Activated naive CD4-positive, alpha-beta T cell treated with anti-CD3 and anti-CD28 coated beads for 36 hours (primary cell): ENCODE measurements at places on chromosomes 5 and 9.

- no peak for DNase-seq
Measured at GRCh38 chr9:92641092-92641809, 28.7 kb downstream of the IPPK start.

GRCh38 chr5:56900395-56900794, 9.0 kb upstream of the SETD9 start:
- DNase-seq: no peak

DNA sequence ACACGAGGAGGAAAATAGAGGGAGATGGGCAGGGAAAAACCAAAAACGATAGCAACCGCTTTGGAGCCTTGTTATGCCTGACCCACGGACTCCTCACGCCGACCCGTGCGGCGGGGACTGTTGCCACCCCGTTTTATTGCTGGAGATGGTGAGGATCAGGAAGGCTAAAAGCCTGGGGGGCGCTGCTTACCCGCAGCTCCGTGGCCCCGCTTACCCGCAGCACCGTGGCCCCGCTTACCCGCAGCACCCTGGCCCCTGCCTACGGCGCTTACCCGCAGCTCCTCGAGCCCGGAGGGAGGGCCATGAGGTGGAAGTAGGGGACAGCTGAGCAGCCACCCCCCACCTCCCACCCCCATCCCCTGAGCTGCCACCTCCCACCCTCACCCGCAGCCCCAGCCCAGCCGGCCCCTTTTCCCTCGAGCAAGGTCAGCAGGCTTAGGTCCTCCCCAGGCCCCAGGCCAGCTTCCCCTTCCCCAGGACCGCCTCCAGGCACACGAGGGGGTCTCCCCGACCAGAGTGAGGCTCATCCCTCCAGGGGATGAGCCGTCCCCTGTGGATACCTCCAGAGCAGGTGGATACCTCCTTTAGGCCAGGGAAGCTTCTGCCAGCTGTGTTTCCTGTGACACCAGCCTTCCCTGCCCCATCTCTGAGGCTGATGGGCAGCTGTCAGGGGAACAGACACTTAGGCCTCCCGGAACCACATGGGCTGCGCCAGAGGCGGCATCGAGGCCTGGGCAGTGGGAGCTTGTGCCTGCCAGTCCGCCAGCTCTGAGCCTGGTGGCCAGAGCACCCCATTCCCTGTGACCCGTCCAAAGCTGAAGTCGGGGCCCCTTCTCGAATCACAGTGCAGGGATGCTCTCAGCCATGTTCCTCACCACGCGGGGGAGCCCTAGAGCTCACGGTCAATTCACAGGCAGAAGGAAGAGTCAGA, 92.3 kb downstream of the LMX1B start:
- peak; percentile 88 for DNase-seq

DNA sequence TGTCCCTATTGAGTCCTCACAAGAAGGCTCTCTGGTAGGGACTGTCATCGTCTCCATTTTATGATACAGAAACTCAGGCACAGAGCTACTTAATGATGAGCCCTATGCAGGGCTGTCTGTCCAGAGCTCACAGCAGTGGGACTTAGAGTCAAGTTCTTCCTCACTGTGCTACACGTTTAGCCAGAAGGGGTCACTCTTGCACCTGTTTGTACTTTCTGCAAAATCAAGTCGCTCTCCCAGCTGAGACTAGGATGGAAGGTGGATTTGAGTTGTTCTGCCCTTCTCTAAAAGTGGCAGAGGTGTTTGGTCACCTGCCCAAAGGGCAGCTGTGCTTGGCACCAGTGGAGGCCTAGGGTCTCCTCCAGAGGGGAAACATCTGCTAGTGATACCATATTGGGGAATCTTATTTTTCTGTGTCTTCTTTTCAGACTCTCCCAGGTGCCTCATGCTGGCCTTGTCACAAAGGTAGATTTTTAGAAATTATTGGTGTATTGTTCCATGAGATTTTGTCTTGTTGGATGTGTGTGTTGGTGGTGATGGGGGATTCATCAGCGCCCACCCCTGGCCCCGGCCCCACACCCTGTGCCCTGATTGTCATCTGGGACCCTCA, 104.2 kb downstream of the PPARGC1B start:
- DNase-seq: peak; percentile 79

GRCh38 chr5:10310066-10310779, 2.5 kb upstream of the CMBL start:
- no peak for DNase-seq

GRCh38 chr5:72216756-72217155, 103.3 kb downstream of the MRPS27 start:
- no peak for DNase-seq

DNA sequence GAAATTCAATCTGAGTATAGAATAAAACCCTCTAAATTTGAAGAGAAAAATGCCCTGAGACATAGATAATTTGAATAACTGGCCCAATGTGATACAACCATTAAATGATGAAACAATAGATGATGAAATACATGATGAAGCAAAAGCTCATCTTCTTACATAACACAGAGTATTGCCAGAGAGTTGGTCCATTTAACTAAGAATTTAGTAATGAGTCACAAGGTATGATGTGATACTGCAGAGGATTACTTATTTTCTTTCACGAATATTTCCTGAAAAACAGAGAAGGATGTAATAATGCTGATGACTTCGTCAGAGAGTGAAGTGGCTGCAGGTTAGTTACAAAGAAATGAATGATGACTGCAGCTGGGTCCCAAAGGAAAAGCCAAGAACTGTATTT, 379.3 kb downstream of the CDH12 start:
- DNase-seq: no peak

DNA sequence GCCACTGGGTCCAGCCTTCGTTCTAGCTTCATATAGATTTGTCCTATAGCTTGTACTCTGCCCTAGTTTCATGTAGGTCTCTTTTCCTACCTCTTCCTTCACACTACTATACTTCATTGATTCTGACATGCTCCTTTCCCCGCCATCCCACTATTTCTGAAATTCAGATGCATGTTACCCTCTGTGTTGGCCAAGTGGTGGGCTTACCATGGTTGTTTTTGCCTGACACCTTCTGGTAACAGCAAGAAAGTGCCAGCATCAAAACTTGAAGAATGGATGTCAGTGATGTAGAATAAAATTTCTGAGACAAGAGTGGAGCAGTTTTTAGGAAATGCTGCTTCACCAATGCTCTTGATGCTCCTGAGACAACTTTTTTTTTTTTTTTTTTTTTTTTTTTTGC, 19.5 kb upstream of the SERINC5 start:
- DNase-seq: peak; percentile 53

- DNase-seq: no peak
Measured at GRCh38 chr5:133607451-133607850, 4.9 kb downstream of the FSTL4 start.

- no peak for DNase-seq
Measured at GRCh38 chr9:99885747-99886146, 20.7 kb upstream of the STX17 start.

- no peak for DNase-seq
Measured at GRCh38 chr9:125574126-125574877, 132.7 kb downstream of the MAPKAP1 start.

DNA sequence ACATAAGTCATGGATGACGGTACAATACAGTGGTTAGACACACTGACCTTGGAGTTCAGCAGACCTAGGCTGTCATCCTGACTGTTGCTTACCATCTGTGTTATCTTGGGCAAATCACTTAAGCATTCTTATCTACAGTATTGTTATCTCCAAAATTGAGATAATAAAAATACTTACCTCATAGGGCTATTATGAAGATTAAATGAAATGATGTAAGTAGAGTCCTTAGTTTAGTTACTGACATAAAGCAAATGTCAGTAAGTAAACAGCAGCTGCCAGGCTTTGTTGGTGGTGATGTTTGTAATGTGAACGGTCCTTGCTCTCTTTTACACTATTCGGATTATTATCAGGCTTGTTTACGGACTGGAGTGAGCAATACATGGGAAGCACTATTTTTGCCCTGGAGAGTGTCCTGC, 107.3 kb upstream of the DPYSL3 start:
- no peak for DNase-seq

DNA sequence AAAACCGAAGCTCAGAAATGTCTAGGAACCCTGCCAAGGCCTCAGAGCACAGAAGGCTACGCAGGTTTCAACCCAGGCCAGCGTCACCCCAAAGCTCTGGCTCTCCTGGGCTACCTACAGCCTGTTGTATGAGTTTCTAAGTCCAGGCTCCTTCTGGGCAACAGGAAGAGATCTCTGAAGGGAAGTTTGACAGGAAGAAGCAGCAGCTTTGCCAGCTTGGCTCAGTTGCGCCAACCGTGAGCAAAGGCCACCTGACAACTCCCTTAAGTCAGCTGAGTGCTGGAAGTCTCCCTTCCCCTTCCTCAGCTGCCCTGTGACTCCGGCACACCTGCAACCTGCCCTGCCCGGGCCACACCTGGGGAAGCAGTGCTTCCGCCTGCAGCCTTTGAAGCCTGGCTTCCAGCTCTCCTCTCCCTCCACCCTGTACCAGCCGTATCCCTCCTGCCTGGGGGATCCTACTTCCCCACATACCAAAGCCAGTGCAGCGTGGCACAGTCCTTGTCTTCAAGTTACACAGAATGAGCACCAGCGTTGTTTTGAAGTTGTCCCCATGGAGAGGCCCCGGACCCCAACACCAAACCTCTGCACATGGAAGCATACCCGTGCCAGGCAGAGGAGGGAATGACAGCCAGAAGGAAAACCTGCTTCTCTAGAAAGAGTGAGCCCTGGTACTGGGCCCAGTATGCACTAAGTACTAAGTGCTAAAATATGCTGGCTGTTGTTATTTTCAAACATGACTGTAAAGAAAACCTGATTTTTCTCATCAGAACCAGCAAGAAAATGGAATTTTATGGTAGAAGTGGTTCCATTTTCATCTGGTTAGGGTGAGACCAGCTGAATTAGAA, 36.5 kb downstream of the SHB start:
- no peak for DNase-seq

DNA sequence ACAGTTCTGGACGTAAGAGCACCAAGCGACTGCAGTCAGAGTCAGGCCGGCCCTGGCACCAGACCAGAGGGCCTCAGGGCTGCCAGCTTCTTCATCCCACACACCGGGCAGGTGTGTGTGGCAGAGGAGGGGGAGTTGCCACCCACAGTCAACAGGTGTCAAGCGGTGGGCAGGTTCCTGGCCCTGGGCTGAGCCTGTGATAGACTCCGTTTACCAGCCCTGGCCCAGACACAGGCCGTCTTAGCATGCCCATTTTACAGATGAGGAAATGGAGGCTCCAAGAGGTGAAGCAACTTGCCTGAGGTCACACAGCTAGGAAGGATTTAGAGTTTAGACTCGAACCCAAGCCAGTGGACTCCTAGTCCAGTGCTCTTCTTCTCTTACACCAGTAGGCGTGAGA, 71.8 kb downstream of the HMCN2 start:
- no peak for DNase-seq

GRCh38 chr5:155025895-155026294, 12.3 kb downstream of the KIF4B start:
- DNase-seq: no peak

- no peak for DNase-seq
Measured at GRCh38 chr9:104091116-104091515, 3.0 kb upstream of the SMC2 start.

- DNase-seq: no peak
Measured at GRCh38 chr9:91348191-91348807, 13.4 kb downstream of the AUH start.

DNA sequence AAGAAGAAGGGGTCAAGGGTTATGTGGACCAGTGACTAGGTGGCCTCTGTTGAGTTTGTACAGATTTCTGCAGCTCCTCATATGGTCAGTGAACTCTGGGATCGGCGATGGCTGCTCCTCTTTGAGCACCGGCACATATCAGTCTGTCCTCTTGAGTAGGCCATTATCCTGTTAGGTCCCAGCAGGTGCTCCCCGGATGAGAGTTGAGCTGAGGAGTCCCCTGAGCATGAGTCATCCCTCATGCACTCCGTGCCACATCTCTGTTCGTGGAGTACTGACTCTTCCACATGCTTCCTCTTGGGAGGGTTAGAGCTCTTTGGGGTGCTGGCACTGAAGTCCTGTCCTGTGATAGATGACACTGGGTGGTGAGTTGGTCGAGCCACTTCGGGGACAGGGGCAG, 143.7 kb downstream of the PTTG1 start:
- no peak for DNase-seq

GRCh38 chr5:125286271-125286670, 539.8 kb upstream of the ZNF608 start:
- no peak for DNase-seq

- DNase-seq: no peak
Measured at GRCh38 chr5:6393596-6394194, 15.3 kb upstream of the MED10 start.
